ENCODE measurements at places on chromosomes 5 and 9. TPM values are rescaled to one million over a fixed set of nuclear protein-coding genes. Genes with fewer than 3 reads are reported as not detected.

Gene THBS4
- 55.3 TPM for total RNA-seq

Gene STOM
- 303 TPM for total RNA-seq

Gene IL9
- not detected for total RNA-seq

Gene RNF38
- 56.3 TPM for total RNA-seq

Gene TEX10
- total RNA-seq: 17.1 TPM

Gene NTRK2
- 2.1 TPM for total RNA-seq

Gene SPRY4
- total RNA-seq: 11.5 TPM

GRCh38 chr9:135220601-135221575 lies 133.4 kb downstream of the OLFM1 start:
- peak; percentile 43 for DNase-seq
- no peaks in the 10 kb centered on the region for H3K36me3 ChIP-seq
- H3K4me1 ChIP-seq: no peaks in the 10 kb centered on the region

Data from sigmoid colon (tissue), 7 donors.